ENCODE measurements at places on chromosomes 7 and 10. TPM values are rescaled to one million over a fixed set of nuclear protein-coding genes. Genes with fewer than 3 reads are reported as not detected.

DNA sequence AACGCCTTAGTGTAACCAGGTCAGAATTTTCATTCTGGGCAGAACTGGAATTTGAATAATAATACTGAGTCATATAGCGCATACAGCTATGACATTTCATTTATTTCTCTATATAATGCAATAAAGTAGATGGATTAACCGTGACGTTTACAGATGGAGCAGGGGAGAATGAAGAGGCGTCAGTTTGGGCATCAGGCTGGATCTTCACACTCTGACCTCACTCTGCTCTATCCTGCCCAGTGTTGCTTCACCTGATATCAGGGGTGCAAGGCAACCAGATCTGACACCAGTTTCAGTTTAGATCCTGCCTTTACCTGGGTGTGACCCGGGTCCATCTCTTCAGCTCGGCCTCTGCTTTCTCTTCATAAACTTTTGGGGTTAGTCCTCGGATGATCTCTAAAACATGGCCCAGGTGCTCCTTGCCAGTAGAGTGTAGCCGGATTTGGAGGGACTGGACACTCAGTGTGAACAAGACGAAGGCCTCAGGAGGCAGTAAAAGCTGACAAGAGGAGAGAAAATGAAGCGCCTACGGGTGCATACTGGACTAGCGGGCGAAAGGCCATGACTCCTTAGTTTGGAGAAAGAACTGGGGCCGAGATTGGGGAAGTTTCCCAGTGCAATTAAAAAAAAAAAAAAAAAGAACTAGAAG is 1.4 kb upstream of the ZYX start:
- DNase-seq: no peak

GRCh38 chr10:96387601-96388000 is 28.8 kb upstream of the OPALIN start:
- no peak for DNase-seq

DNA sequence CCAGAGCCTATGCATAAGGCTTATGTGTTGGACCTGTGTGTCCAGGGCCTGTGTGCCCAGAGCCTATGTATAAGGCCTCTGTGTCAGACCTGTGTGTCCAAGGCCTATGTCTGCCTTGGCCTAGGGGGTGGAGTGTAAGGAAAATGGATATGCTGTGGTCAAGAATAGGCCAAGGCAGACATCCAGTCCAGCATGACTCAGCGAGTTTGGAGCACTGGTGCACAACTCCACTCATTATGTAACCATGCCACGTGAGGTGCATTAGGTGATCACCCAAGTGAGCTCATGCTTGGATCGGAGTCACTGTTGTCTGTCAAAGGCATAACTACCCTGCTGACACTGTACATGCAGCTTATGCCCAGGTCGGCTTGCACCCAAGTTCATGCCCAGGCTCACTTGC is 238.9 kb downstream of the CACNA2D1 start:
- no peak for DNase-seq

- DNase-seq: peak; percentile 57
These were observed at the start of gene LRMDA for GRCh38 chr10:75431180-75432111. TSS of gene LRMDA (plus strand) at chr10:75431624.

DNA sequence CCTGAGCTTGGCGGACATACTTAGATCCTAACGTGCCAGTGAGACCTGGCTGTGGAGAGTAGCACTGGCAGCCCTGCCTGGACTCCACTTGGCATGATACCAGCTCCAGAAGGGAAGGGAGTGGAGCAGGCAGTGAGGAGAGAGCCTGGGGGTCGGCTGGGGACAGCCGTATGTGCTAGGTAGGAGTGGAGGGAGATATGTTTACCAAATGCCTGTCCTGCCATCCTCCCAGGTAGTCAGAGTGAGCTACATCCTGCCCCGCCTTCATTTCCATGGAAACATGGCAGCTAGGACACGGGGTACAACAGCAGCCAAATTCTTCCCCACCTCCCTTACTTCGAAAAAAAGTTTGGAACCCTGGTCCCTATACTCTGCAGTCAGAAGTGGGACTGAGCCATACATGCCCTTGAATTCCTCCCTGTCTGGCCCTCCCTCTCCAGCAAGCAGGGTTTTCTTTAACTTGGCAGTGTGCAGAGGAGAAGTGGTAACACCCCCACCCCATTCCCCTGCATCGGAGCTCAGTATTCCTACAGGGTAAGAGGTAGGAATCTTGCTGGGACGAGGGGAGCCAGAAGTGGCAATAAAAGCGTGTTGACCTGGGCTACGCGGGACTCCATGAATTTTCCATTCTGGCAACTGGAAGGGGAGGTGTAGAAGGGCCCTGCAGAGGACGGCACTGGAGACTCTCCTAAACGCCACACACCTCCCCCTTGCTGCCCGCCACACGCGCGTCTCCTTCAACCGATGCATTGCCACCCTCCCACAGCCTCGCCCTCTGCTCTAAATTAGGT is 20.0 kb upstream of the SMO start:
- no peak for DNase-seq

The FGFR2 gene
- total RNA-seq: 5.8 TPM
